ENCODE measurements at places on chromosomes 1 and 21.
A peak's percentile ranks its signal among the peaks of the same experiment; 100 is the strongest.

DNA sequence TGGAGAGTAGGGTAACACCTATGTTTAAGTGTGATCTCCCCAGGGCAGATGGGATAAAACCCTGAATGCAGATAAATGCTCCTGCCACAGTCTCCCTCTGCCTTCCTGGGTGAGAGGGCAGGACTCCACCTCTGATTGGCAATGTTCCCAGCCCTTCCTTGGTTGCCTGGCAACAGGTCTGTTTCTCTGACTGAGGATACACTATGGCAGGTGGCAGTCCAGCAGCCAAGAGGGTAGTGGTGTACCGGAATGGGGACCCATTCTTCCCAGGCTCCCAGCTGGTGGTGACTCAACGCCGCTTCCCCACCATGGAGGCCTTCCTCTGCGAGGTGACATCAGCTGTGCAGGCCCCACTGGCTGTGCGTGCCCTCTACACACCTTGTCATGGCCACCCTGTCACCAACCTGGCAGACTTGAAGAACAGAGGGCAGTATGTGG, at the start of gene DCDC2B:
DCDC2B (plus strand) TSS at position 199 of the 438 bp plus-strand sequence; CDS start at position 204, 5 bp downstream.
- no peak for DNase-seq

DNA sequence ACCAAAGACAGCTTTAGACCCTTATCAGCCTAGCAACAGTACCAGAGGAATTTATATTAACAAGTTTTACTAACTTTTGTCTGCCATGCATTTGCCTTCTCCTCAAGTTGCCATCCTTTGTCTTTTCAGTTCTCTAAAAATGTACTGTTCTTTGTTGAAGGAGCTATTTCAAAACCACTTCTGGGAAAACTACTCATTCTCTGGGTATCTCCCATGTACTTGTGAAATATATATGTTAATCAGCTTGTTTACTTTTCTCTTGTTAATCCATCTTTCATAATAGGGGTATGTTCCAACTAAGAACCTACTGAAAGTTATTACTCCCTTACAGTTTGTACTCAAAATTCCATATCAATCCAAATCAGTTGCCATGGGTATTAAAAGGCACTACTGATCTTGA, 16.3 kb downstream of the DPYD start:
- no peak for DNase-seq

GRCh38 chr1:24277420-24278169, 41.6 kb upstream of the GRHL3 start:
- DNase-seq = no peak

- no peak for DNase-seq
Observed at GRCh38 chr1:210347112-210347511, 18.4 kb downstream of the HHAT start.

- DNase-seq = no peak
Observed at GRCh38 chr1:7233646-7234470, 448.6 kb downstream of the CAMTA1 start.

DNA sequence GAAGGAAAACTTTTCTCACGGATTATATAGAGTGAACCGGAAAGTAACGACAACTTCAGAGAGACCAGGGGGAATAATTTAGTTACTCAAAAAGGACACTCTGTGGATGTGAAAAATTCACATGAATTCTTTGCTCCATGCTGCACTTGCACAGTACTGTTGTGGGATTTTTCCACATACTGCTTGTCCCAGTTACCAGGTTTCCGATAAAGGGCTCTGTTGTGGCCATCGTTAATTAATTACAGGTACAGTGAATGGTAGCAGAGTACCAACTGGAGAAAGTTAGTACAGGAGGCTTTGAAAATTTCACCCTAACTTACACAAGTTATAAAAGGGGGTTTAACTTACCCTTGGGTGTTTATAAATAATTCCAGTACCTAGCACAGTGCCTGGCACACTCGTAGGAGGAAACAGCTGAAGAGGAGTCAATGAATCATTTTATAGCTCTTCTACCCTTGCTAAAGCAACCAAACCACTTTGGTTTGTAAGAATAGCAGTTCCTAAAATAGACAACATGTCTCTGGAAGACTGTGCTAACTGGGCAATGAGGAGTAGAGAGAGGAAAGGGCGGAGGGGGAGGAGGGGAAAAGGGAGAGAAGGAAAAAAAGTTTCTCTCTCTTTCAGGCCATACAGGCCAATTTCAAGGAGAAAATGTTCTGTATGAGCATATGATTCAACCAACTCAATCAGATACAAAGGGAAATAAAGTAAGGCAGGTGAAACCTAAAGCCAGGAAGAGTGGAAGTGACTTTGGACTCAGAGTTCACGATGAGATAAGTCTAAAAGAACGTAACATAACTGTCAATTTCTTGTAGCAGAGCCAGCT, 98.3 kb upstream of the MAGI3 start:
- DNase-seq = no peak

DNA sequence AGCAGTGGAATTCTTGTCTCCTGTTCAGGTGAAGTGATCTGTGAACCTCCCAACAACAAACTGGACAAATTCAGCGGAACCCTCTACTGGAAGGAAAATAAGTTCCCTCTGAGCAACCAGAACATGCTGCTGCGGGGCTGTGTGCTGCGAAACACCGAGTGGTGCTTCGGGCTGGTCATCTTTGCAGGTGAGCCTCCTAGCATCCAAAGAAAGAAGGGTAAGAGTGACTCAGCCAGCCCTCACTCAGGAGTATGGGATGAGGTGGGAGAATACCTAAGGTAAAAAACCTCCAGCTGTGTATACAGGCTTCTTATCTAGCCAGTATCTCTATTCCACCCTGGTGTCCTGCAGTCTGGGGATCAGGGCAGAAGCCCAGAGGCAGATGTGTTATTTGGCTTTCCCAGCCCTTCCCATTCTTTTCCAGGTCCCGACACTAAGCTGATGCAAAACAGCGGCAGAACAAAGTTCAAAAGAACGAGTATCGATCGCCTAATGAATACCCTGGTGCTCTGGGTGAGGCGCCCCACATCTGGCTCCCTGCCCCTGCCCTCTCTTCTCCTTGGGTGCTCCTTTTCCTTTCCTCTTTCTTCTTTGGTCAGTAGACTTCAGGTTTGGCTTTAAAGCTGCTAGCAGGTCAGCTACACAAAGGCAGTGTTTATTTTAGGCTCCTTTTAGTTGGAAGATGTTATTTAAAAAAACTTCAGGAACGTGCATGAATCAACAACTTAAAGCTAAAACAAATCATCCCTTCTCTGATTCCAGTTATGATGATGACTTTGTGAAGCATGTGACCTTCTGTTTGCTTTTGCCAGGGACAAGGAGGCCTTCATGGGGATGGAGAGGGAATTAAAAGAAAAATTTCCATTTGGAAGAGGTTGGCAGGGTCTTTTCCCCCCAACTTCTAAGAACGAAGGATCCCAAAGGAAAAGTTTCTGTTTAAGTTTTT, 9.0 kb downstream of the ATP8B2 start:
- no peak for DNase-seq

DNA sequence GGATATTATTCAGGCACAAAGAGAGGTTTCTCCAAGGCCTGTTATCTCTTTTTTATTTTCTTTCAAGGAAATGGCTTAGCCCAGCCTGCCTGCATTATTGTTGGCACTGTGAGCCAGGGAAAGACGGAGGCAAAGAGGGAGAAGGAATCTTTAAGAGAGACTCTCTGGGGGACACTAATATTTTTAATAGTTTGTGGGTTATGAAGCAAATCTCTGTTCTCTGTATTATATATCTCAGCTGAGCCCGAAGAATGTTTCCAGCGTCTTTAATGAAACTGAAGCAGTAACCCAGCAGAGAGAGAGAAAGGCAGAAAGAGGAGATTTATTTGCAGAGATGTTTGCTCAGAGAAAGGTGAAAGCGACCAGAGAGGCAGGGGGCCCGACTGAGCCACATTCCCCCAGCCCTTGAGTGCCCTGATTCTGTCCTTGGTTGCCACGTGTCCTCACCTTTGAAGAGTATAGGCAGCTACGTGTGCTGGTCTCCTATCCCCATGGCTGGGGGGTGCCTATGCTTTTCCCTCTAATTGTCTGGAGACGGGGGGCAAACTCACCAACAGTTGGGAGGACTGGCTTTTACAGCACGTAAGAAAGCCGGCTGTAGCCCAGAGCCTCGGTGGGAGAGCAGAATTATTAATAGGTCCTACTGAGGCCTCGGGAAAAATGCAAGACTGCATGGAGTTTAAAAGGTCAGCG, 166.4 kb downstream of the TRABD2B start:
- DNase-seq = no peak

DNA sequence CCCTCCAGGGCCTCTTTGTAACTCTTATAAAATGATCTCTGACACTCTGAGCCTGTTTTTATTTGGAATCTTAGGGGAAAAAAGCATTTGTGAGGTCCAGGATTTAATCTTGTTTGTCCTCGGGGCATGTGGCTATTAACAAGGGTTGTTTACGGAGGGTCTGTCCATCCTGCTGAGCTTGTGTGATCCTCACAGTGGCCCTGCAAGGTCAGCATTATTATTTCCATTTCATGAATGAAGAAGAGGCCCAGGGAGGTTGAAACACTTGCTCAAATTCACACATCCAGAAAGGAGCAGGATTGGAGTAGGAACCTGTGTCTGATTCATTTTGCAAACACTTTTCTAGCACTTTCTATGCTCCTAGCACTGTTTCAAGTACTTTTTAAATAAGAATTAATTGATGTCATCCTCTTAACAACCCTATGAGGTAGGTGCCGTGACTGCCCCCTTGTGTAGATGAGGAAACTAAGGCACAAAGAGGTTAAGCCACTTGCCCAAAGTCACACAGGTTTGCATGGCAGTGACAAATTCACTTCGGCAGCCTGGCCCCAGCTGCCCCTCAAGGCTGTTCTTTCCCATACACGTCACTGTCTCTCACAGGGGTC, 178.9 kb downstream of the MIS18A start:
- no peak for DNase-seq

GRCh38 chr1:11929849-11930248, 3.6 kb upstream of the KIAA2013 start:
- no peak for DNase-seq

- no peak for DNase-seq
Observed at GRCh38 chr1:30117685-30118084, 605.7 kb downstream of the MATN1 start.

DNA sequence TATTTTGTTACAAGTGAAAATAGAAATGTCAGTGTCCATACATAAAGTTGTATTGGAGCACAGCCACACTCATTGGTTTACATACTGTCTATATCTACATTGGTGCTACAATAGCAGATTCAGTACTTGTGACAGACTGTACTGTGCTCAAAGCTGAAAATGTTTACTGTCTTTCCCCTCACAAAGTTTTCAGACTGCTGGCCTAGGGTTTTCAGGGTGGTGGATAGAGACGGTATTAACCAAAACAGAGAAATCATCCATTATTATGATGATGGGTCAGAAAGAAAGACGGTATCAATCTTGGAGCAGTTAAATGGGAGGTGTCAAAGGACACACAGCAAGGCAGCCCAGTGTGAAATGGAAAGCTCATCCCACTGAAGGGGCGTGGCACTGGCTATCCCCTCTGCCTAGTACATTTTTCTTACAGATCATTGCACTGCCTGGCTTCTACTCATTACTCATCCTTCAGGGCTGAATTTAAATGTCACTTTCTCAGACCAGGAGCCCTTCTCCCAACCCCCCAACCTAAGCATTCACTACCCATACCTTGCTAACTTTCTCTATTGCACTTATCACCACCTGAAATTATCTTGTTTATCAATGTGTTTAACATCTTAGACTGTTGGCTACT, 10.2 kb downstream of the JAK1 start:
- DNase-seq = no peak

GRCh38 chr1:171595324-171595723, 26.7 kb upstream of the MYOCOS start:
- no peak for DNase-seq

- DNase-seq = no peak
Observed at GRCh38 chr1:154954541-154954940, 1.4 kb downstream of the PBXIP1 start.

- peak; percentile 76 for DNase-seq
Observed at GRCh38 chr1:16009030-16009460, 5.0 kb downstream of the SRARP start.

GRCh38 chr1:116763116-116763786, 9.0 kb downstream of the CD2 start:
- no peak for DNase-seq

- peak; percentile 19 for DNase-seq
Observed at GRCh38 chr1:203649551-203649998, 22.9 kb downstream of the ATP2B4 start.

DNA sequence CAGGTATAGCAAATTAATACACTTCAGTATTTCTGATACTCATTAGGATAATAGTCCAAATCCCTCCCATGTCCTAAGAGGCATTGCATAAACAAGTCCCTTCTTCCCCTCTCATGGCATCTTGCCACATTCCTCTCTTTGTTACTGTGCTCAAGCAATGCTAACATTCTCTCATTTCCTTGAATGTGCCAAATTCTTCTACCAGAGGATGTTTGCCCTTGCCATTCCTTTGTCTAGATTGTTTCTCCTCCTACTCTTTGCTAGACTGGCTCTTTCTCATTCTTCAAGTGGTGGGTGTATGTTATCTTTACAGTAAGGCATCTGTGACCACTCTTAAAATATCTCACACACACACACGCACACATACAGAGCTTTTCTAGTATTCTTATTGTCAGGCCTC, 621.0 kb upstream of the CXADR start:
- DNase-seq = no peak

GRCh38 chr1:41093826-41094225, 72.3 kb upstream of the SLFNL1 start:
- no peak for DNase-seq

GRCh38 chr1:54218883-54219687, 19.1 kb downstream of the MRPL37 start:
- no peak for DNase-seq

GRCh38 chr1:117235863-117236465, 25.2 kb upstream of the VTCN1 start:
- DNase-seq = no peak

GRCh38 chr1:27643600-27644368, 8.8 kb upstream of the FGR start:
- DNase-seq = peak; percentile 65

- DNase-seq = no peak
Observed at GRCh38 chr1:234960722-234961455, 167.7 kb downstream of the TOMM20 start.

DNA sequence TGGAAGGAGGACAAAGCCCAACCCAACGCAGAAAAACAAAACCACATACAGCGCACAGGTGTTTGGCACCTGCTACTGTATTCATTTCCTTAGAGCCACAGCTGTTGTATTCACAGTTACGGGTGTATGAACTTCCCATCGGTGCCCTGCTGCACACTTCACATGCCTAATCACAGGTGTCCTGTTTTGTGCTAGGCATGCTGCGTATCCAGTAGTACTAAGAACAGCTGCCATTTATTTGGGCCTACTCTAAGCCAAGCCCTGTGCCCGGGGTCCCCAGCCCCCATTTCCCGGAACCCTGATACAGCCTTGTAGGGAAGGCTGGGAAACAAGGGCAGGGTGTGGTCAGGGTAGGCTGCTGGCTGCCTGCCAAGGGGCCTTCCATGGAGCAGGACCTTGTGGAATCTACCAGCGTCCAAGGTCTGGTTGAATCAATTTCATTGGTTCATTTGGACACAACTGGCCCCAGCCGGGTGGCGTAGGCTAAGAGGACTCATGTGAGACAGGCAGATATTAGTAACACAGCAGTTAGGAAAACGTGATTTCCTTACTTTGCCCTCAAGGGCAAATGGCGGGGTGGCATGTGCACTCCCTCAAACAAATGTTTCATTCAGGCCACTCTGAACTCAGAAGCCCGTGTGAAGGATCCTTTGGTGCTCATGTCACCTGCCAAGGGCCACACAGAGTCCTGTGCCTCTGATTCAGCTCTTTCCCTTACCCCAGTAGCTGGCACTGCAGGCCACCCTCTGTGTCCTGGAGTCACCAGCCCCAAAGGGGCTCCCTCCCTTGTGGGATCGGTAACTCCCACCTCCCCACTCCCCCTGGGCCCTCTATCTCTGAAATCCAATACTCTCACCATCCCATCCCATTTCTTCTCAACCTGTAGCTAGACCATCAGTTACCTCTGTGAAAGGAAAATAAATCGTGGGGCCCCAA, 986 bp upstream of the RNF186 start:
- no peak for DNase-seq

GRCh38 chr21:34085129-34085528, 11.8 kb downstream of the MRPS6 start:
- no peak for DNase-seq
